Suppressor macrophage (primary cell): ENCODE measurements at places on chromosomes 3 and 15.

- no peak for DNase-seq
These were observed 167.5 kb upstream of the TOPAZ1 start for GRCh38 chr3:44074181-44074580.

- DNase-seq, result no peak
These were observed 31.4 kb upstream of the NOX5 start for GRCh38 chr15:68982976-68983563.

GRCh38 chr3:23288286-23288685 is 85.2 kb downstream of the UBE2E2 start:
- no peak for DNase-seq

DNA sequence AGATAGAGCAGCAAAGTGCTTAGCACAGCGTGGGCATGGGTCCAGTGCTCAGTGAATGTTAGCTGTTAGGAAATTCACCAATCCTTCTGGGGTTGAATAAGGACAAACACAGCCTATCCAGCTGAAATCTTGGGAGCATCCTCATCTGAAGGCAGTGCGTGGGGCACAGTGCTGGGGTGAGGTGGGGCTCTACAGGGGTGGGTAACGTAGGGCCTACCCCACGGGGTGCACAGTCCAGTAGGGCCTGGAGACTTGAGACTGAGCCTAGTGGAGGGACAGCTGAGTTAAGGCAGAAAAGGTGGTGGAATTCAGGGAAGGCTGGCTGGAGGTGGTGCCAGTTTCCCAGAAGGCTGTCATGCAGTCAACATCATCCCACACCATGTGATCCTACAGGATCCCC is 73.0 kb downstream of the ISG20 start:
- DNase-seq, result no peak

DNA sequence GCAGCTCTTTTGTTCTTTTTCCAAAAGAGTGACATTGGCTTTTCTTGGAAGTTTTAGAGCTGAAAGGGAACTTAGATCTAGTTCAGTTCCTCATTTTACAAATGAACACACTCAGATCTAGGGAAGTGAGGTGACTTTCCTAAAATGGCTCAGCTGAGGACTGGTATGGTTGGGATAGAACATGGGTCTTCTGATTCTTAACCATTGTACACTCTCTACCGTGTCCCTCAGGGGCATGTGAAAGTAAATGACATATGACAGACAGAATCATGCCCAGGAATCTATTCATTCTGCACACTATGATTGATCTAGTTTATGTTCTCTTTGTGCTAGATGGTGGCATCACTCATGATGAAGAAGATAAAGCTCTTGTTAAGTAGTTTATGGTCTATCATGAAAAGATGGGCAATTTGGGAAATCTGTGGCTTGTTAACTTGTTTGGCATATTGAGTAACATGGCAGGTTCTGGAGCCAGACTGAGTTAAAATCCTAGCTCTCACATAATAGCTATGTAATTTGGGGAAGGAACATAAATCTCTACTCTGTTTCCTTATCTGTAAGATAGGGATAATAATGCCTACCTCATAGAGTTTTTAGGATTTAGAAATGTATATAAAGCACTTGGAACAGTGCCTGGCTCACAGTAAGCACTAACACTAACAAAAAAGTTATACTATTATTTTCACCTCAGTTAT is 30.9 kb downstream of the UBE2E1 start:
- DNase-seq, result peak; percentile 44

- no peak for DNase-seq
These were observed 677.8 kb downstream of the FHIT start for GRCh38 chr3:60573494-60573893.

GRCh38 chr15:94135486-94136147 is 95.7 kb upstream of the MCTP2 start:
- DNase-seq, result no peak

DNA sequence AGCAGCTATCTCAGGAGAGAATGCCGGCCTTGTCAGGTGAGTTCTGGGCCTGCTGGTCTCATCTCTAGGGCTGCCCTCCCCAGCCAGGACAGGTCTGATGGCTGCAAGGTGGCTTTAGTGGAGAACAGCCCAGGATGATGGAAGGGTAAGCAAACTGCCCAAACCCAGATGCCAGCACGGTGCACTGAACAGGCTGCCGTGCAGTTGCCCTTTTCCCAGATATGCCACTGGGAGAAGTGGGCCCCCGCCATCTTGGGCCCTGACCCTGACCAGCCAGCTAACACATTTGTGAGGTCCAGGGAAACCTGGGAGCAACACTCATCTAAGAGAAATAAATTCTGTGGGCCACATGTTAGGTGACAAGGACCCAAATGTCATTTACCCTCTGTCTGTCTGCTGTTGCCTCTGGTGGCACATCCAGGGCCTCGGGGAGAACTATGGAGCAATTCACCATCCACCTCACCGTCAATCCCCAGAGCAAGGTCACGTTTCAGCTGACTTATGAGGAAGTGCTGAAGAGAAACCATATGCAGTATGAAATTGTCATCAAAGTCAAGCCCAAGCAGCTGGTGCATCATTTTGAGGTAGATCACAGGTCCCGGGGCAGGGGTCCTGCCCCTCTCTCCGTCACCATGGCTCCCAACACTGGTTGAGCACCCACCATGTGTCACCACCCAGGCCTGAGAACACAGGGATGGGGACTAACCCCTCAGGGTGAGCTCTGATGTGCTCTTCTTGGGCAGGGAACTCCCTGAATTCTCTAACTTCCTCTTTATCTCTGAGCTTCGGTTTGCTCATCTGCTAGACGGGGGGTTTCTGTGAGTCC is 1.8 kb downstream of the ITIH1 start:
- DNase-seq, result peak; percentile 73

GRCh38 chr15:70316059-70316600 is 218.4 kb upstream of the TLE3 start:
- peak; percentile 44 for DNase-seq

DNA sequence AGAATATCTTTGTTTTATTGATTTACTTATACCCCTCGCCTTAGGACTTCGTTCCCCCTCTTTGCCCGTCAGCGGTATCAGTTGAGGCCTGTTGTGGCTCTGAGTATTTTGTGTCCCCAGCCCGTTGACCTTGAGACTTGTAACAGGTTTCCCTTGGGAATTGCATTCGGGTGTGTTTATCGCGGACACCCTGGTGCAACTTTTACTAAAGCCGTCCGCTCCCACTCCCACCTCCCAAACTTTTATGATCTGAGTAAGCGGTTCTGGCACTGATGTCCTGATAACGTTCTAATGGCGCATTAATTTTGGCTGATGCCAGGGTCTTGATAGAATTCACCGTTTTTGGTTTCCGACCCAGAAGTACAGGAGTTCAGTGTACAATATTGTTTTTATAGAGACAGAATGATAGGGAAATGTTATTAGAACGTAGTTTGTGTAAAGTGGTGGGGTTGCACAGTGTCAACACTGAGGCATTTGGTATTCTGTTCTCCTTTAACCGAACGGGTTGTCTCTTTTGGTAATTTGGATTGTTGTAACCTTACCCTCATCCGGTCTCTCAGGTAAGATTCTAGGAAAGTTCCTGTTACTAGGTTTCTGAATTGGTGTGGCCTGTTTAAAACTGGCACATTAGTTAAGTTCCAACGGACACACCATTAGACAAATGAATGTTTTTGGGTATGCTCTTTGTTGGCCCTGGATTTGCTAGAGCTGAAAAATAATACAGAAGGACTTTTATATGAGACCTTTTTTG is 47.8 kb downstream of the OIP5 start:
- peak; percentile 25 for DNase-seq

DNA sequence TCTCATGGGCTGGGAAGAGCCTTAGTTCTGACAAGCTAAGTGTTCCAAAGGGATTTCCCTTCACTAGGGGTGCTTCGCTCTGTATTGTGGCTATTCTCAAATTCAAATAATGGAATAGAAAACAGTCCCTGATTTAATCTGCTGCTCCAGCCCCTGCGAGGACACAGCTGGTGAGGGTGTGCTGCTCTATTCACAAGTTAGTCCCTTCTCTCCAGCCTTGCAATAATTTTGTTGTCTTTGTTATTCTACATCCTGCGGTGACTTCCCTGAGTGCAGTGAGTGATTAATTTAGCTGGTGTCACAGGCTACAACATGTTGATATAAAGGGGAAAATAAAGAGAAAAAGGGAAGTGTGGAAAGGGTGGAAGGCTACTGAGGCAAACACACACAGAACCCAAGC is 180.5 kb upstream of the VEPH1 start:
- no peak for DNase-seq

DNA sequence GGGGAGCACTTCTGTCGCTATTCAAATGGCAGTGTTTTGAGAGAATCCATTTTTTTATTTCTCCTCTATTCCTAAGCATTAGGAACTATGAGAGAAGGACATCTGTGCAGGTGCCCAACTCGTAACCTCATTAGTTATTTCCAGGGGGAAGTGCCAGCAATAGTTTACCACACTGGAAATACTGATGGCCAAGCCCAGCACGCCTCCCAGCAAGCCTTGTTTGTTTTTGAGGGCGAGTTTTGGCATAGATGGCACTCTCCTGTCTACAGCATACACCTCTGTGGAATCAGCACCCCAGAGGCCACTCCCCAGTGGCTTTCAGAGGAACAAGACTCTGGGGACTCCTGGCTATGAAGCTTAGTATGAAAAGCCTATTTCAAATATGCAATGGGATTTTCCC is 36.6 kb downstream of the FAN1 start:
- DNase-seq, result no peak

- no peak for DNase-seq
These were observed 176.6 kb upstream of the TRIM42 start for GRCh38 chr3:140501061-140501769.
